ENCODE measurements at places on chromosomes 11 and 22.
A peak's percentile ranks its signal among the peaks of the same experiment; 100 is the strongest.

- DNase-seq = no peak
- no peak overlapping the region for H3K4me3 ChIP-seq
- no peaks in the 10 kb centered on the region for H3K27me3 ChIP-seq
- H3K27ac ChIP-seq = no peak overlapping the region
- H3K4me1 ChIP-seq = no peaks in the 10 kb centered on the region
- H3K36me3 ChIP-seq = no peaks in the 10 kb centered on the region
Measured at GRCh38 chr11:119618208-119618909, 110.6 kb downstream of the NECTIN1 start.

GRCh38 chr11:121589946-121590537, 137.3 kb upstream of the SORL1-AS1 start:
- H3K27me3 ChIP-seq = no peaks in the 10 kb centered on the region
- no peak for DNase-seq
- H3K4me3 ChIP-seq = no peak overlapping the region
- H3K27ac ChIP-seq = no peak overlapping the region
- H3K36me3 ChIP-seq = peaks cover 11% of the 10 kb centered on the region

DNA sequence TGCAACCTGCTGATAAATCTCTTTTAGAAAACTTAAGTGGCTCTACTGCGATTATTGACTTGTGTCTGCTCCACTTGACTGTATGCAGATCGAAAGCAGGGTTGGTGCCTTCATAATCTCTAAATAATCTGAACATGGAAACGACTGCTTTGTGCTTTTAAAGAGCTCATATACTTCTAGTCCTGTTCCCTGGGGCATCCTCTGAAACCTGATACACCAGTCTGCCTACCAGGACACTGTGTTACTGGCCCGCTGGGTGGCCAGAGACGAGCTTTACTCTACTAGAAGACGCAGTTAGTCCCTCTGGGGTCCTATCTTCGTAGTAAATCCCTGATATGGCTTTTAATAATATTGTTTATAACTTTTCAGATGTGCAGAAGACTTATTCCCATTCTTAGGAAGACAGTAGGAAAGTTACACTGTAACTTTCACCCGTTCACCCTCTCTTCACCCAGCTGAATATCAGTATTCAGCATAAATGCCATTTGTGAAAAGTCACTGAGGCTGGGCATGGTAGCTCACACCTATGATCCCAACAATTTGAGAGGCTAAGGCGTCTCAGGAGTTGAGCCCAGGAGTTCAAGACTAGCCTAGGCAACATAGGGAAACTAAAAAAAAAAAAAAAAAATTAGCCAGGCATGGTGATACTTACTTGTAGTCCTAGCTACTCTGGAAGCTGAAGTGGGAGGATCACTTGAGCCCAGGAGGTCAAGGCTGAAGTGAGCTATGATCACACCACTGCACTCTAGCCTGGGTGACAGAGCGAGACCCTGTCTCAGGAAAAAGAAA, 9.0 kb upstream of the HTR3B start:
- DNase-seq = no peak
- no peak overlapping the region for H3K4me3 ChIP-seq
- no peaks in the 10 kb centered on the region for H3K27me3 ChIP-seq
- no peak overlapping the region for H3K27ac ChIP-seq

DNA sequence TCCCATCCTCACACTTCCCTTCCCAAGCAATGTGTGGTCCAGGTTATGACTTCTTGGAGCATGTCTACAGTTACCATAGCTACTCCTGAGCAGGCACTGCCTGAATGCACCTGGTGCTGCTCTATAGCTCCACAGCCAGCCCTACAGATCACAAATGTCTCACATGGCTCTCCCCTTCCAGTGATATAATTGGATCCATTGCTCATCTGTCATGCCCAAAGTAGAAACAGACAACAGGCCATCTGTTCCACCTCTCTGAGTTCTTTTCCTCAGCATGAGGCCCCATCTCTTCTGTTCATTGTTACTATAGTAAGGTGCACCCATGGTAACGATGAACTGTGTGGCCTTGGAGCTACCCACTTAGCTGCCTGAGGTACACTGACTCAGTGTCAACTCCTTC, 320.3 kb upstream of the ZC3H12C start:
- no peaks in the 10 kb centered on the region for H3K27me3 ChIP-seq
- H3K4me1 ChIP-seq = no peaks in the 10 kb centered on the region
- no peak for DNase-seq
- no peak overlapping the region for H3K27ac ChIP-seq

DNA sequence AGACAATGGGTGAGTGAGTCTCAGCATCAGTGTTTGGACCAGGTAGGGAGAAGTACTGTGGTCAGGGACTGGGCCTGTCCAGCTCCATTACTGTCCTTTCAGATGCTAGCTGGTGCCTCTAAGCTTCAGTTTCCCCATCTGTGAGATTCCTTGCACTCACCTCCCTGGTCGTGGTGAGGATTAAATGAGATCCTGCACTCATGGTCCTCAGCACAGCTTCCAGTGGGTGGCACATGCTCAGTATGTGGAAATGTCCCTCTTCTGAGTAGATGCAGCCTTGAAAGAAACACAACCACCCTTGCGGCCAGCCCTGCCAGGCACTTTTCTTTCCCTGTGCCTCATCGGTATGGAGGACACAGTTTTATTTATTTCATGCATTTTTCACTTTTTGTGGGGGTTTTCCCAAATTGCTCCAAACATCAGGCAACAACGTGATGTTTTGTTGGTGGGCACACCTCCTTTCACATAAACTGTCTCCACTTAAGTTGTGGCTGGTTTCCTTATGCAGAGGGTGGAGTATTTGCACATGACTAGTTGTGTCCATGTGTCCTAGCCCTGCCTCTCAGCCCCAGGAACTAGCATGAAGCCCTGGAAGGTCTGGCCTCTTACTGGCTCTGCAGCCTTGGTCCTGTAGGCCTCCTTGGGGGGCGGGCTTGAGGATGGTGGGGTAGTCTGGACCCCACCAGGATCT, 1.1 kb downstream of the LZTR1 start:
- H3K36me3 ChIP-seq = peaks cover 13% of the 10 kb centered on the region
- no peak for DNase-seq
- no peaks in the 10 kb centered on the region for H3K27me3 ChIP-seq
- no peaks in the 10 kb centered on the region for H3K4me1 ChIP-seq
- H3K27ac ChIP-seq = no peak overlapping the region
- peak overlapping the region; percentile 96 for H3K4me3 ChIP-seq

DNA sequence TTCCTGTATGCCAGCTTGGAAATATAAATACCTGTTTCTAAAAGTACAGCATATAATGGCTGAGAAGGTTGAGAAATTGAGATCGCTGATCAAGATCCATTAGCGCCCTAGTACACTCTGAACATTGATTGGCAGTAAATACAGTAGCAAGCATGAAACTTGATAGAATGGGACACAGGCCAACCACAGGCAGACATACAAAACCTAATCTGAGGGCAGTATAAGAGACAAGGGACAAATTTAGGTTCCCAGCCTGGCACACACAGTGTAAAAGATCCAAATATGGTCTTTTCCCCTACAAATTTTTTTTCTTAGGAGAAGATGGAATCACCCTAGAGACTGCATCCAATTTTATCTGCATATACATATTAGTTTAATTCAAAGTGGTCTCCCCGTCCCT, 126.5 kb upstream of the ARHGAP42 start:
- H3K4me3 ChIP-seq = no peak overlapping the region
- H3K27me3 ChIP-seq = no peaks in the 10 kb centered on the region
- H3K4me1 ChIP-seq = no peaks in the 10 kb centered on the region
